SW 1271 (cell line): ENCODE measurements at places on chromosomes 13 and 19.

- DNase-seq = no peak
These were observed 572.7 kb downstream of the FGF9 start for GRCh38 chr13:22243469-22244163.

- peak; percentile 39 for DNase-seq
These were observed at the start of gene ZNF524 for GRCh38 chr19:55599842-55600661. TSS of gene ZNF524 (plus strand) at chr19:55600288. CDS start at chr19:55602113, 1,825 bp downstream.

DNA sequence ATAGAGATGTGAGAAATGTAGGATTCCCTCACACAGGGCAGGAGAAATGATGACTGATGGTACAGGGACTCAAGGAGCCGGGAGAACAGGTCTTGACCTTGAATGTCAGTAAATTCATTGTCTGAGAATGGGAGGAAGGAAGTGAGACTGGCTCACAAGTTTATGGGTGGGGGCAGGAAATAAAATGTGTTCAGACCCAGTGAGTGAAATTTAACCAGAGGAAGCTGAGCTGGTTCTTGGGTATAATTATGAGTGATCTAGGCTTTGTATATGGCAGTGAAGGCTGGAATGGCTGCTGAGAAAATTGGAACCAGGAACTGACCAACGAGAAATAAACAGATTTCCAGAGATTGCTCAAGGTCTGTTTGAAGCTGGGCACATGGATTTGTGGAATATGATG, 6.3 kb upstream of the IGSF23 start:
- DNase-seq = peak; percentile 51

- DNase-seq = no peak
These were observed 253.6 kb downstream of the MTUS2 start for GRCh38 chr13:29073755-29074154.

GRCh38 chr13:50410921-50411746, 395.9 kb downstream of the KCNRG start:
- peak; percentile 66 for DNase-seq

DNA sequence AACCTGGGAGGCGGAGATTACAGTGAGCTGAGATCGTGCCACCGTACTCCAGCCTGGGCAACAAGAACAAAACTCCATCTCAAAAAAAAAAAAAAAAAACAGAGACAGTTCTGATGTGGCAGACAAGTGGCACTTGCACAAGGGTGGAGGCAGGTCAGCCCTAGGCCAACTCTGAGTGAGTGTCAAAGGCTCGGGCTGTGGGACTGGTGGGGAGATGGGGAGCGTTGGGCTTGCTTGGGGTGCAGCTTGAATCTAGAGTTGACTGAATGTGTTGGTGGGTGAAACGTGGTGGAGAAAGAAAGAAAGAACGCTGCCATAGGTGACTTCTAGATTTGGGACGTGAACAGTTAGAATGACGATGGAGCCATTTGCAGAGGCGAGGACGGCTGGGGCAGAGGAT, 121.3 kb upstream of the SPACA7 start:
- no peak for DNase-seq

- no peak for DNase-seq
These were observed 24.2 kb upstream of the GRWD1 start for GRCh38 chr19:48421548-48421947.

- peak; percentile 41 for DNase-seq
These were observed 299.0 kb downstream of the ITGBL1 start for GRCh38 chr13:101751488-101751887.

GRCh38 chr13:30481241-30481760, 15.6 kb upstream of the HMGB1 start:
- no peak for DNase-seq

- DNase-seq = no peak
These were observed 71.2 kb upstream of the ADGRE5 start for GRCh38 chr19:14310055-14310454.
